Activated CD8-positive, alpha-beta T cell treated with anti-CD3 and anti-CD28 coated beads for 36 hours (primary cell): ENCODE measurements at places on chromosomes 6 and 20. TPM values are rescaled to one million over a fixed set of nuclear protein-coding genes. Genes with fewer than 3 reads are reported as not detected.

CDKAL1 gene
- total RNA-seq: 21.6 TPM

DNA sequence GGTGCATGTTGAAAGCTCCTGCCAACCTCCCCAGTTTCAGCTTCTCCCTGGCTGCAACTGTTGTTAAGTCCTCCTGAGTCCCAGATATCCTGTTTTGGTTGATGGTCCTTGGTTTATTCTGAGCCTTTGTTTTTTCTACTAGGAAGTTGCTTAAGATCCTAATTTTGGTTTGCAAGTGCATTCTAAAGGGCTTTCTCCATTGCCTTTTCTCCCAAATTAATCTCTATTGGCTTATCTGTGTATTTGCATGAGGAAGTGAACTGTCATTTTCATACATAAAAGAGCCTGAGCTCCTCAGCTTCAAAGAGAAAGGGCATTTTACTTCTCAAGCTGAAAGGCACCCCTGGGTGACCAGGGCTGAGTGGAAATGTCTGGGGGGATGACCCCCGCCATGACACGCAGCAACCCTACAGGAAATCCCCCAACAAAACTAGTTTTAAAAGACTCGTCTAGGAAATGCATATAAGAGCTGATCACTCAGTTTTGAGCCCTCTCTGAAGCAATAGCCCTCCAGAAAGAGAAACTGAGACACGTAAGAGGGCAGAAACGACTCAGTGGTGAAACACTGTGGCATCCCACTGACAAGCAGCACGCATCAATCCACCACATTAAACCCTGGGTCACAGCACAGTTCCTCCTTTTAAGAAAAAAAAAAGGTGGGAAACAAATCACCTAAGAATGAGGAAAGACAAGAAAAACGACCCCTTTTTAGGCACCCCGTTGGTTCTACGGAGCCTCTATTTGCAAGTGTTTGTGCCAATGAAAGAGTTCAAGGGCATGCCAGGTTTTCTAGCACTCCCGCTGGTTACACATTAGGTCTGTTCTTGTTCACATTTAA lies 140.9 kb downstream of the THBS2 start:
- no peak overlapping the region for H3K4me3 ChIP-seq
- H3K36me3 ChIP-seq: no peaks in the 10 kb centered on the region
- peaks cover 3% of the 10 kb centered on the region for H3K27me3 ChIP-seq
- no peaks in the 10 kb centered on the region for H3K4me1 ChIP-seq

DNA sequence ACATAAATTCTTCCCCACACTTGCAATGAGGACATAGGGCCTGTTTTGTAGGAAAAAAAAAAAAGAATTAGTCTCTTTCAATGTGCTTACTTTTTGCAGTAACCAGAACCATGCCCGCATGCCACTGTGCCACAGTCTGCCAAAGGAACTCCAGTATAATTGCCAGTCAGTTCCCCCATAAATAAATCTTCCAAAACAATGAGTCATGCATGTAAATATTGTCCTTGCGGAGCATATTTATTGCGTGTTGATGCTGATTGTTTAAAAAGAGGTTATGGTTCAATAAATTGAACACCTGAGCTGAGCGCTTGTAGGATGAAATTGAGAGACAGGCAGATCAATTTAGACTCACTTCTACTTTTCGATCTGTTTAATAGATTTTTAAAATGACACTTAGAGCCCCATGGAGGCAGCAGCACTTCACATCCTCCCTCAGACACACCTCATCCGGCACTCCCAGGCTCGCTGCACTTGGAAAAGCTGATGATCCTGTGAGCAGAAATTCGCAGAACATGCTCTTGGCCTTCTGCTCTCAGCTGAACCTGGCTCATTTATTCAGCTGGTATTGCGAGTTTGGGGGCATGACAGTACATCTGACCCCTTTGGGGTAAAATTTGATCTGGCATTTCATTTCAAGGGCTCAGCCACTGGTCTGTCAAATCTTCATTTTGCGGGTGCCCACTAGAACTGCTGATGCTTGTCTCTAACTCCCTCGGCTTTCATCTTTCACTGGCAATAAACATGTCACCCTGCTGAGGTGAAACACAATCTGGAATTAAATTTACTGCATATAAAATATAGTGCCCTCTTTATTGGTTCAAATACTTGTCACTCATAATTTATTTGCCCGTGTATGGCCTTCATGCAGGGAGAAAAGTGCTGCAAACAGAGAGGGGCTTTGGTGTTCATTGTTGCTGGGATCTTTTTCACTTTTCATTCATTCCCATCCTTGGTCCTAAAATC lies 371.1 kb upstream of the POU3F2 start:
- no peaks in the 10 kb centered on the region for H3K4me1 ChIP-seq
- H3K36me3 ChIP-seq: no peaks in the 10 kb centered on the region
- H3K4me3 ChIP-seq: no peak overlapping the region

GRCh38 chr6:20377623-20378265 lies 23.9 kb upstream of the E2F3 start:
- H3K27me3 ChIP-seq: no peaks in the 10 kb centered on the region
- H3K4me1 ChIP-seq: peaks cover 16% of the 10 kb centered on the region

AHCY gene
- 258 TPM for total RNA-seq

DNA sequence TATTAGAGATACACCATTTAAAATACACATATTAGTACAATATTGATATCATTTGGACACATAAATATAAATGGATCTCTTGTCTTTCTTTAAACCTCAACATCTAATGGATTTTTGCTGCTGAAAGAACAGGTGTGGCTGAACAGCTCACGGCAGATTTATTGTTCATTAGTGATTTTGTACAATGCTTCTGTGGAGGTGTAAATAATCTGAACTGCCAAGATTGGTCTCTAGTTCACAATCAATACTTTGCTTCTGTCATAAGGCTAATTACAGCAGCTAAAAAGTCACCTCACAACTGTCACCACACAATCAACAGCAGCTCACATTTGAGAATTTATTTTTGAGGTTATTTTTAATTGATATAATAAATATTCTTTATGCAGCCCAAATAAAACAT lies 162.0 kb upstream of the SIM1 start:
- no peak for DNase-seq
- H3K4me3 ChIP-seq: no peak overlapping the region
- peaks cover 34% of the 10 kb centered on the region for H3K36me3 ChIP-seq
- H3K4me1 ChIP-seq: no peaks in the 10 kb centered on the region
- no peaks in the 10 kb centered on the region for H3K27me3 ChIP-seq
- H3K27ac ChIP-seq: no peak overlapping the region

- no peak overlapping the region for H3K4me3 ChIP-seq
- peaks cover 17% of the 10 kb centered on the region for H3K27me3 ChIP-seq
- H3K36me3 ChIP-seq: no peaks in the 10 kb centered on the region
- peaks cover 14% of the 10 kb centered on the region for H3K4me1 ChIP-seq
- no peak overlapping the region for H3K27ac ChIP-seq
- no peak for DNase-seq
Measured at GRCh38 chr6:104862456-104862855, 2.7 kb upstream of the HACE1 start.

DNA sequence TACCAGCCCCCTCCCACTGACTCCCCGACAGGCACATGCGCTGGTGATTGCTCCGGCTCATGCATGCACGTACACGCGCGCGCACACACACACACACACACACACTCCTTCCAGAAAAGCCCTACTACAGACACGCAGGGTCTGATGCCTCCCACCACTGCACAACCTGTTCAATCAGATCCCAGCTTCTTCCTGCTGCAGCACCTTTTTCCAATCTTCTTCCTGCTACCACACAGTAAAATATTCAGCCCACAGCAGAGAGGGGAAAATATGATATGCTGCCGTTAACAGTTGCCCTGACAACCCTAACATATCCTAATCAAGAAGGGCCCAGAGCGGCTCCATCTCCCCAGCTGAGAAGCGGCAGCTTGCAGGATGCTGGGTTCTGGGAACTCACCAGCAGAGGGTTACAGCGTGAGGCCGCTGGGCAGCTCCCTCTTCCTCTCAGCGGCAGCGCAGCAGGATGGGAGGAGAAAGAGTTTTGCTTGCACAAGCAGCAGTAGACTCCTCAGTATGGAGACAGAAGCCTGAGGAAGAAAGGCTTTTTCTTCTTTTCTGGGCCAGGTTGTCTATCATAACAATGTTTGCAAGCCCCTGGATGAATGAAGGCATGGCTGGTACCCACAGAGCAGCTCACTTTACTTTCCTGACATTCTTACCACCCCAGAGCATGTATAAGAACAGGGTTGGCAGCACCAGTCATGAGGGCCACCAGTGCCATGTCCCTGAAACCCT lies 23.9 kb downstream of the MAP7 start:
- peak; percentile 54 for DNase-seq
- H3K4me3 ChIP-seq: peak overlapping the region; percentile 13
- H3K4me1 ChIP-seq: peaks cover 19% of the 10 kb centered on the region
- no peak overlapping the region for H3K27ac ChIP-seq
